D721Med (cell line): ENCODE measurements at places on chromosomes 5 and 9.

- DNase-seq = no peak
Observed at GRCh38 chr5:138354926-138355378, 2.5 kb downstream of the KDM3B start.

- DNase-seq = no peak
Observed at GRCh38 chr5:54440456-54440893, 15.0 kb upstream of the HSPB3 start.

- no peak for DNase-seq
Observed at GRCh38 chr5:79120221-79120620, 8.6 kb downstream of the BHMT start.

DNA sequence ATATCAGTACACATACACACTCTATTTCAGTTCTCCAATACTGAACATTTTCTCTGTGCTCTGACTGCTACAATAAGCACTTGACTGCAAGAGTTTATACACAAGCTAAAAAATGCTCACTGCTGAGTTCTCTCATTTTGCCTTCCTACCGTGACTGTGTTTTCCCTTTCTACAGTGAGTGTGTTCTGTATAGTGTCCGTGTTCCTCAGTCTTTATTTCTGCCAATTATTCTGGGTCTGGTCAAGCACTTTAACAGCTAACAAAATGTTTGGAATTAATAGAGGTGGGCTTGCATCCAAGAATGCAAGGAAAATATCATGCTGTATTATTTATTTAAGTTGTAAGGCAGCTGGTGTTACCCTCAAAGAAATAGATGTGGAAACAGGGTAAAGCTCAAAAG is 217.0 kb upstream of the NREP start:
- no peak for DNase-seq

GRCh38 chr9:80158554-80159170 is 586.9 kb downstream of the TLE4 start:
- no peak for DNase-seq

DNA sequence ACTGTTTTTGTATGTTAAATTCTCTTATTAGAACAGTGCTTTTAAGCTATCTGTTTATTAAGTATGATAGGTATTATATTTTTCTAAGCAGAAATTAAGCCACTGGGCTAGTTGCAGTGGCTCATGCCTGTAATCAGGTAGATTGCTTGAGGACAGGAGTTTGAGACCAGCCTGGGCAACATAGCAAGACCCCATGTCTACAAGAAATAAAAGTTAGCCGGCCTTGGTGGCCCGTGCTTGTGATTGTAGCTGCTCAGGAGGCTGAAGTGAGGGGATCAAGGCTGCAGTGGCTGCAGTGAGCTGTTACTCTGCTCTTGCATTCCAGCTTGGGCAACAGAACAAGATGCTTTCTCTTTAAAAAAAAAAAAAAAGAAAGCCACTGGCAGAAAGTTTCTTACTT is 45.0 kb upstream of the LRRC70 start:
- no peak for DNase-seq

DNA sequence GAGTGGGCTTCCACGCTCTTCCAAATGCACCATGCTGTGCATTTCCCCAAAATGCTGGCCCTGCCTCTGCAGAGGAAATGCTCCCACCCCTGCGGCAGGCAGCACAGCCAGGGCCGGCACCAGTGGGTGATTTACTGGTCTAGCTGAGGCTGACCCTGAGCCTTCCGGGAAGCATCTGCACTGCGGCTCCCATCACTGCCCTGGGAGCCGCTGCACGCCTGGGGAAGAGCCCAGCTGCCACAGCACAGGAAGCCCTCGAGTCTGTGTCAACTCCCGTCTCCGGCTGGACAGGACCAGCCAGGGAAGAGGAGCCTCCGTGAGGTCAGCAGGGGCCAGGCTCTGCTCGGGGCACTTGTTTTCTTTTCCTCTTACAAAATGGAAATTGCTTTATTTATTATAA is 25.1 kb upstream of the EEIG1 start:
- DNase-seq = no peak

DNA sequence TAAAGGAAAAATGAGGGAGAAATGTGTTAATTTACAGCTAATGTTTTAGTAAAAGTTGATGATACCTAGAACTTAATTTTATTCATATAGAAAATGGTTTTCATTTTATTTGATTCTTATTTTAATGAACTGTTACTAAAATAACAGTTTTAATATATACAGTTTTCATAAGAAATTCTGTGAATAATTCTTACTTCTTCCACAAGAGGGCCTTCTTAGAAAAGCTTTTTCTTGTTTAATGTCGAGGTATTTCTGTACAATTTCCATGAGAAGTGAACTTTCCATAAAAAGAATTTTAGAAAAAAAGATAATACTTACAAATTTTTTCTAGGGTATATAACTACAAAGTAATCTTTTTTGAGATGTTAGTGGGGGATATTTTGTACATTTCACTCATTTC is 73.9 kb downstream of the KLF9 start:
- DNase-seq = no peak

GRCh38 chr5:96942078-96942477 is 6.2 kb downstream of the LNPEP start:
- no peak for DNase-seq

DNA sequence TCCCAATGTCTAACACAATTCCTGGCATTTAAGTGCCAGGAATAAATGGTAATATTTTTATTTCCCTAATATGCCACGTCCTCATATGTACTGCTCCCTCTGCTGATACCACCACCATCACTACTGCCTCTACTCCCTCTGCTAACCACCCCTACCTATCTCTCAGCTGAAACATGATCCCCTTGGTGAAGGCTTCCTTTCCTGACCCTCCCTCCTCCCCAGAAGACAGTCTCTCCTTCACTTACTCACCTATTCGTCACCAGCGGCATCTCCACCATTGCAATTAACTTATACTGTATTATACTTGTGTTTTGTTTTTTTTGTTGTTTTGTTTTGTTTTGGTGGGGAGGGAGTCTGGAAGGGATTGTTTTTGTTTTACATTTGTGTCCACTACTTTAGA is 4.8 kb downstream of the DENND1A start:
- DNase-seq = no peak

DNA sequence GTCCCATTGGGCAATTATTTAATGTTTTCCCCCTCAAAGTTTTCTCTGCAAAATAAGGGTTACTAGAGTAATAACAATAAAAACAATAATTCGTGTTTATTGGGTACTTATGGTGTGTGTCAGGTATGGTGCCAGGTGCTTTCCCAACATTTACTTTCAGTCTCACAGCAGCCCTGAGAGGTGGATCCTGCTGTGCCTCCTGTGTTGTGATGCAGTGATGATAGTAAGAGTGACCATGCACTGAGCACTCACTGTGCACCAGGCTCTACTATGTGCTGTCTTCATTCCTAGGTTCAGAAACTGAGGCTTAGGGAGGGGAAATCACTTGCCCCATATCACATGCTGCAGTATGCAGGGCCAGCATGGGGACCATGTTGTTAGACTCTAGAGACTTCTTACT is 15.5 kb downstream of the OTULINL start:
- no peak for DNase-seq

DNA sequence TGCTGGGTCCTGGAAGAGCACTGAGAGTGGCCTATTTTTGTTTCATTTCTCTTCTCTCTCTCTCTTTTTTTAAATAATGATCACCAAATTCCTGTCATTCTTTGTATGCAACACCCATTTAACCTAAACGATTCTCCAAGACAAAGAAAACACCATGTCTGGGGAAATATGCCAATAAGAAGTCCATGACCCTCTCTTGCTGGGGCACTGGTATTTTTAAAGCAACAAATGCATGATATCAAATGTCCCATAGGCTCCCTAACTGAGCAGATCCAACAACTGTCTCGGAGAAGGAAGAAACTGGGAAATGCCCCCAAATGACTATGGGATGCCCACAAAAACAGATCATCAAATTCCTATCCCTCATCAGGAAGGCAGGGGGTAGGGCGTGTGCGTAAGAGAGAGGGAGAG is 567.4 kb downstream of the CCDC171 start:
- DNase-seq = no peak

DNA sequence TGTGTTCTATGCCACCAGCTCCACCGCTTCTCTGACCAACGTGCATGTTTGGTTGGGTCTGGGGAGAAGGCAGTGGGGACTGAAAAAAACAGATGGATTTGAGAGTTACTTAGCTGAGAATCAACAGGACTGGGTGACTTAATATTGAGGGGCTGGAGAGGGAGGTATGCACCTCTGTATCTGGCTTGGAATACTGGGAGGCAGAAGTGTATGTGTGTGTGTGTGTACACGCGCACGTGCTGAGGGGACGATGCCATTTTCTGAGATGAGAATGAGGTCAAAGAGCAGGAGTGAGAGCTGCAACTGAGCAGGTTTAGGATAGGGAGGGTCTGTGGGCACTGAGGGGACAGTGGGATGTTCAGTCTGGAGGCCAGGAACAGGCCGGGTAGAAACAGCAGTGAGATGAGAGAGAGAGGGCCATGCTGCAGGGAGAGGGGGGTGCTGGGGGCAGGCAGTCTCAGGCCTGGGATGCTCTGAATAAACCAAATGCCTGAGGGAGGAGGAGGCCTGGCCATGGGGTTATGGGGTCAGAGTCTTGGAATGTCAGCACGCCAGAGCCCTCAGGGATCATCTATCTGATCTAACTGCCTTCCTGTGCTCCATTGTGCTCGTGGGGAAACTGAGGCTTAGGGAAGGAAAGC is 14.0 kb downstream of the PDGFRB start:
- DNase-seq = no peak

DNA sequence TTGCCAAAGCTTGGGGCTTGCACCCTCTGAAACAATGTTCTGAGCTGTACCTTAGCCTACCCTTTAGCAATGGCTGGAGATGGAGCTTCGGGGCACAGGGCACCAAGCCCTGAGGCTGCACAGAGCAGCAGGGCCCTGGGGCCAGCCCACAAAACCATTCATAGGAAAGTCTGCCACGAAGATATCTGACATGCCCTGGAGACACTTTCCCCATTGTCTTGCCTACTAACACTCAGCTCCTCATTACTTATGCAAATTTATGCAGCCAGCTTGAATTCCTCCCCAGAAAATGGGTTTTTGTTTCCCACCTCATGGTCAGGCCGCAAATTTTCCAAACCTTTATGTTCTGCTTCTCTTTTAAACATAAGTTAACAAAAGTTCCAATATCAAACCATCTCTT is 105.7 kb downstream of the DTWD2 start:
- DNase-seq = no peak

DNA sequence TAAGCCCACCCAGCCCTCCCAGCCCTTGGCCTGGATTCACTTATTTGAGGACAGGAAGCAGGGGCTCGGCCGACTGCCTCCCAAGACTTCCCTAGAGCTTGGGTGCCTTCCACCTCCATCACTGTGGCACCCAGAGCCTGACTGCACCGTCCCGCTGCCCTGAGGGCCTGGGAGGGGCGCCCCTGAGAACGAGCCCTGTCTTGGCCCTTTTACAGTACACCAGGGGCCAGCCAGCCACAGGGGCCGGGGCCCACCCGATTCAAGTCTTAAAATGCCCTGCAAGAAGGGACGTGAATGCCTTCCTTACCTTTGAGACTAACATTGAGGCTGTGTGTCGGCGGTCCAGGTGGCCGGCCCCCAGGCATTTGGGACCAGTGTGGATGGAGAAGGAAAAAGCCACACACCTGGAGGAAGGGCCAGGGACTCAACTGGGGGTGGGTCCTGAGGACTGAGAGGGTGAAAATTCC is 16.8 kb downstream of the FAM78A start:
- no peak for DNase-seq

GRCh38 chr5:57736716-57737115 is 254.1 kb upstream of the ACTBL2 start:
- DNase-seq = no peak

- no peak for DNase-seq
Observed at GRCh38 chr9:459491-460444, 245.1 kb downstream of the DOCK8 start.

DNA sequence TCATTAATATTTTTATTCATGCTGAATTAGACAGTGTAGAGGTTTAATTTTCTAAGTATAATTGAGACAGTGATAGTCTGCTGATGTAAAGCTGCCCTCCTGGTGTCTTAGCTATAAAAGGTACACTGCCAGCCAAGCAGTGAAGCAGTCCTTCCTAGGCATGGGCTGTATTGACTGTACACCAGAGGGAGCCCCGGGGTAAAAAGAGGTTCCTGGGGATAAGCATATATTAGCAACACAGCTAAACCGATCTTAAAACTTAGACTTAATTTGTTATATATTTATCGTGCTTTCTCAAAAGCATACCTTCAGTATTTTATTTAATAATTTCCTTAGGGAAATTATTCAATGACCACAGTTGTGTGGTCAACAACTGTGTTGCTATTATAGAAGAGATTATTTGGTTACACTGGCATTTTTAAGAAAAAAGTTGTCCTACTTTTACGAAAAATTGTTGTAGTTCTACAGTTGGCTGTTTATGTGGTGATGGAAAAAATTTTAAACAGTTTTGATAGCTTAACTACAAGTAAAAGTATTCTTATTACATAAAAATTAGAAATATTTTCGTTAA is 68.8 kb downstream of the ELL2 start:
- no peak for DNase-seq

DNA sequence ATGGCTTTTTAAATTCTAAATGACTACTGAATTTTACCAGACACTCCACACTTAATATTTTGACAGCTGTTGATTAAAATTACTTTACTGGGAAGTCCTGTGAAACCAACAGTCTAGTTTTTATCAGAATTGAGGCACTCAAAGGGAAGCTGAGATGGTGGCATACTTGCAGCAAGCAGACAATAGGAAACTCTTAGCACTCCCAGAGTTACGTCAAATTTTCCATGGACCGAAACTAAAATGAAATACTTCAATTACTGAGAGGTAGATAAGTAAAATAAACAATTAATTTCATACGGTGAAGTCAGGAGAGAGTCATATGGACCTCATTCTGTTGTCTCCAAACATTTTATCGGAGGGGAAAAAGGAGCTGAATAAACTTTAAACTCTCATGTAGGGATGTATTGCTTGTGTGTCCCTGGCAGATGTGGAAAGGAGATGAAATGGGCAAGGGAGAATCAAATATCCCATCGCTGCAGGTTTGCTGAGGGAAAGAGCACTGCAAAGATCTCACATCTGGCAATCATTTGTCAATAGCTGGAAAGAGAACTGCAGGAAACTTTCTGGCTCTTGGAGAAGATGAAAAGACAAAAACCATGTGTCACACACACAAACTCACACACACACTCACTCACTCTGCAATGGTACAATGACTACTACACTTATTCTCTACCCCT is 189.4 kb downstream of the BNC2 start:
- DNase-seq = no peak

DNA sequence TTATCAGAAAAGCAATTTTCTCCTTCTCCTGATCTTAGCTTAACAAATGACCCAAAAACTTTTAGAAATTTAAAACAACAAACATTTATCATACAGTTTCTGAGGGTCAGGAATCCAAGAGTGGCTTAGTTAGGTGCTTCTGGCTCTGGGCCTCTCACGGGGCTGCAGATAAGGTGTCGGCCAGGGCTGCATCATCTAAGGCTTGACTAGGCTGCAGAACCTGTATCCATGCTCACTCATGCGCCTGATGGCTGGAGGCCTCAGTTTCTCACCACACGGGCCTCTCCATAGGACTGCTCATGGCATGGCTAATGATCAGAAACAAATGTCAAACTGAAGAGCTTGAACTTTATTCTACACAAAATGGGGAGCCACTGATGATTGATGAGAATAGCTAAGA is 210.0 kb downstream of the SEC61B start:
- DNase-seq = no peak

GRCh38 chr5:170070556-170071412 is 34.9 kb upstream of the FOXI1 start:
- DNase-seq = no peak
